D721Med (cell line): ENCODE measurements at places on chromosomes 3 and 15.

DNA sequence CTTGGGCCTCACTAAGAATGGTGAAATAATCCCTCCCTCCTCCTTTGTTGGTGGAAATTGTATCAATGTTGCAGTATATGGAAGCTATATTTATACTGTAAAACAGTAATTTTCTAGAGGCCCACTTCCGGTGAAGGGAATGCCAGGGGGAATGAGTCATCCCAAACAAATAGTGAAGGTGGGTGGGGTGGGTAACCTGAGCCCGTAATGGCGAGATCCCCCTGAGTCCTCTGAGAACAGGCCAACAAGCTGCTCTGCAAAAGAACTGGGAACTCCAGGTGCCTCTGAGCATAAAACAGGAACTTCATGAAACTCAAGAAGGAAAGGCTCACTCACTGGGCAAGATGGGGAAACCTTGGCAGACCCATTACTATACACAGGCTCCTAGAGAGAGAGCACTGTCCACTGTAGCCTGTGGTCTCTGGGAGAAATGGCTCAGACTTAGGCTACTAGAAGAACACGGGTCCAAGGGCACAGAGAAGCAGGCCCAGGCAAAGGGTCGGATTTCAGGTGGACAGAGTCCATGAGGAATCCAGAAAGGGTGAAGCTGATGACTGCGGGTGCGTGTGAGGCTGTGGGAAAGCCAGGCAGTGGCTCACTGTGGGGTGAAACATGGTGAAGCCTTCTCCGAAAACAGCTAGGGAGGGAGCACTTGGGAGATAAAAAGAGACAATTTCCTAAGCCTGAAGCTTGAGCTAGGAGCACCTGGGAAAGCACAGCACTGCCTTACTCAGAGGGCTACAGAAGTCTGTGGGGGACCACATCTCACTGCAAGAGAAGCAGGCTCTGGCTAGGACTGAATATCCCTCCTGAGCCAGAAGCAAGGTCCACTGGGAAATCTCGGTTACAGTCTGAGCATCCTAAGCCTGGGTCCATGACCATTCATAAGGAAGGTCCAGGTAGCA is 19.8 kb downstream of the LARP6 start:
- no peak for DNase-seq

DNA sequence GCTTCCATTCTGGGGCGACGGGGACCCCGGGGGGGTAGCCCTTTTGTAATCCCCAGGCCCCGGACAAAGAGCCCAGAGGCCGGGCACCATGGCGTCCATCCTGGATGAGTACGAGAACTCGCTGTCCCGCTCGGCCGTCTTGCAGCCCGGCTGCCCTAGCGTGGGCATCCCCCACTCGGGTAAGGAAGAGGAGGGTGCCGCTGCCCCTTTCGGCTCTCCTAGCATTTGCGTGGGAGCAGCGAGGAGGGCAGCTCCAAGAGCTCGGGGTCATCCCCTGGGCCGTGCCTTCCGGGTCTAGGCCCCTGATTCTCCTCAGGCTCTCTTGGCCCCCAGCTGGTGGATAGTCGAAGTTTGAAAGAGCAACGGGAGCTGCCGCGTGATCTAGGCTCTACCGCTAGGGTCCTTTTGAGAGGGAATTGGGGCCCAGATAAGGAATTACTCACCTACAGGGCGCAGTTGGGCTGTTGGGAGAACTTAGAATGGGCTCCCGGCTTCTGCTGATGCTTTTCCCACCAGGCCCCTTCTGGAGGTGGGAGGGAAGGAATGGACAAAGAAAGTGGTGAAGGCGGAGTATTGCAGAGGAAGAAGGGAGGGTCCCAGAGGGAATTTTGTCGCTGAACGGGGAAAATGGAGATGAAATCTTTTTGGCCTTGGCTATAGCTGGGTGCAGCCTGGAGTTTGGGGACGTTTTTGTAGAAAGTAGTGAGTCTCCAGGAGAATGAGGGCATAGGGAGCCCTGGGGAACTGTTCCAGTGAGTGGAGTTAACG is 615 bp downstream of the VPS18 start:
- no peak for DNase-seq

DNA sequence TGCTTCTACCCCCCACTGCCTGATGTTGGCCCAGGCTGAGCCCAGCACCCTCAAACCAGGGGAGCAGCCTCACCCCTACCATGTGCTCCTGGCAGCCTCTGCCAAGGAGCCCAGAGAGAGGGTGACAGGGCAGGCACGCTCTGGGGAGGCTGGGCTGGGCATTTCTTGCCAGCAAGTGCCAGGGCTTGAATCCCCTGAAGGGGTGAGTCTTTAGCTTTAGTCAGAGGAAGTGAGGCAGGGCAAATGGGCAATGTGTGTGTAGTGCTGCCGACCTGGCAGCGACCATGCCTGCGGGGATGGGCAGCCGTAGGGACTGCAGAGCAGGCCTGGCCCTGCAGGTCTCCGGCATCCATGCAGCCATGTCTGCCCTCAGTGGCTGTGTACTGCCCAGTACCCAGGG is 18.1 kb downstream of the DUSP7 start:
- no peak for DNase-seq

GRCh38 chr3:169311381-169311780 is 352.1 kb downstream of the MECOM start:
- no peak for DNase-seq

- DNase-seq = no peak
These were observed 136.9 kb upstream of the EIF1B start for GRCh38 chr3:40172560-40172959.

DNA sequence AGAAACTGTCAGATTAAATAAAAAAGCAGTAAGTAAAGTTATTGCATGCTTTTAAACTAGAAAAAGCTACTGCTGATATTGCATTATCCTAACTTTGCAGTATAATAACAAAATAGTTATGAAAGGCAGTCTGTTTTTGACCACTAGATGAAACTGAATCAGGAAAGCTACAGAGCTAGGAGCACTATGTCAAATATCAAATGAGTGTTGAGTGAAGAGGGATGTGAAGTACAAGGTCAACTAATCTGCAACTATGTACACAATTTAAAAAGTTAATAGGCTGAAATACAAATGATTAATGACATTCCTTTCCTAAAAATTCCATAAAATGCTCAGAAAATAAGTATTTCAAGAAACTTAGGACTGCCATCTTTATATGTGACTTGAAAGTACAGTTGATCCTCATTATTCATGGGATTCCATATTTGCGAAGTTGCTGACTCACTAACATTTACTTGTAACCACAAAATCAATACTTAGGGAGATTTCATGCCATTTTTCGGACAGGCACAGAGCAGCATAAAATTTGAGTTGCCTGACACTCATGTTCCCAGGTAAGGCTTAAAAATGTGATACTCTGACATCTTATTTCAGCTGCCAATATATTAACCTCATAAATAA is 34.5 kb downstream of the SLC4A7 start:
- DNase-seq = no peak

DNA sequence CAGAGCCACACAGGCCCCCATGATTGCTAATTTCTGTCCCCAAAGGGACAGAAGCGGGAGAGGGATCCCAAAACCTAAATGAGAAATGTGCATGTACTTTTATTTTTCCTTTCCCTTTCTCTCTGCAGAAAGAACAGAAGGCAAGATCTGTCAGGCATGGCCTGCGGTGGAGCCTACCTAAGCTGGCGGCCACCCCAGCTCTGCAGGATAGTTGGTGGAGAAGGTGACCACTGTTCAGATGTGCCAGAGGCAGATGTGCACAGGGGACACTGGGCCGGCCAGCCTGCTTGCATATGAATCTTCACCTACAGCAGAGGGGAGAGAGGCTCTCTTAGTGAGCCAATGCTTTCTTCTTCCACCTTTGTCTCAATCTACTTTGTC is 2.1 kb upstream of the AMOTL2 start:
- no peak for DNase-seq

GRCh38 chr15:78987556-78988360 is 42.9 kb upstream of the CTSH start:
- DNase-seq = no peak

DNA sequence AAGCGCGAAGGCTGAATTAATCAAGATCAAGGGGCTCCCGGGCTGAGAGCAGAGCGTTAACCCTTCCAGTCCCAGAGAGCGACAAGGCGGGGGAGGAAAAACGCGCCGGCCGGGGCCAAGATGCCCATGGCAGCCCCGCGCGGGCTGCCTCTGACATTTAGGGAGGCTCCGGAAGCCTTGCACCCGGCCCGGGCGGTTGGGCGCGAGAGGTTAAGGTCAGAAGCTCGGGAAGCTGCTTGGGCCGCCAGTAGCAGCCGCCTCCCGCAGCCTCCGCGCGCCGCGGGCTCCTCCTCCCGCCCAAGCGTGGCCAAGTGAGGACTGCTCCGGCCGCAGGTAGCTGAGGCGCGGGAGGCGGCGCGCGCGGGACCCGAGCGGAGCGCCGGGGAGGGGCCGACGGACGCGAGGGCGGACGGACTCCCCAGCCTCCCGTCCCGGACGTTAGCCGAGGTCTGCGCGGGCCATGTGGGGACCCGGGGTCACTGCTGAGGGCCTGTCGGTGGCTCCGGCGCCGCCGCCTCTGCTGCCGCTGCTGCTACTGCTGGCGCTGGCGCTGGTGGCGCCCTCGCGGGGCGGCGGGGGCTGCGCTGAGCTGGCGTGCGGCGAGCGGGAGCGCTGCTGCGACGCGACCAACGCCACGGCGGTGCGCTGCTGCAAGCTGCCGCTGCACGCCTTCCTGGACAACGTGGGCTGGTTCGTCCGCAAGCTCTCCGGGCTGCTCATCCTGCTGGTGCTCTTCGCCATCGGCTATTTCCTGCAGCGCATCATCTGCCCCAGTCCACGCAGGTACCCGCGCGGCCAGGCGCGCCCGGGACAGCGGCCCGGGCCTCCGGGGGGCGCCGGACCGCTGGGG is at the start of gene C3orf80:
TSS of gene C3orf80 (plus strand) at position 247 of the 850 bp plus-strand sequence. CDS start at position 461, 214 bp downstream.
- DNase-seq = peak; percentile 36

DNA sequence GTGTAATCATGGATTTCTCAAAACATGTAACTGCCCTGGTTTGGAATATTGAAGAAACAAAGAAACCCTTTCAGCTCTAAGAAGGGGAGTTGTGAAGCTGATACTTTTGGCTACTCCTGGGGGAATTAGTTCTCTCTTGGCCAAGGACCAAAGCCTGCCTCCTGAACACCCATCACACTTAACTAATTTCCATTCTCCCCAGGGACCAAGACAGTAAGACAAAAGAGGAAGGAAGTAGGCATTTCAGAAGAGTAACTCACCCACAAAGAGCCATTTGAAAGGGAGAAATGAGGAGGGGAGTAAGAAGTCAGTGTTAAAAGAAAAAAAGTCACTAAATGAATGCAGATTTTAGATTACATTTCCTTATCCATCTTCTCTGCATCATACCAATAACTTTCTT is 328.0 kb upstream of the SOX2 start:
- no peak for DNase-seq

DNA sequence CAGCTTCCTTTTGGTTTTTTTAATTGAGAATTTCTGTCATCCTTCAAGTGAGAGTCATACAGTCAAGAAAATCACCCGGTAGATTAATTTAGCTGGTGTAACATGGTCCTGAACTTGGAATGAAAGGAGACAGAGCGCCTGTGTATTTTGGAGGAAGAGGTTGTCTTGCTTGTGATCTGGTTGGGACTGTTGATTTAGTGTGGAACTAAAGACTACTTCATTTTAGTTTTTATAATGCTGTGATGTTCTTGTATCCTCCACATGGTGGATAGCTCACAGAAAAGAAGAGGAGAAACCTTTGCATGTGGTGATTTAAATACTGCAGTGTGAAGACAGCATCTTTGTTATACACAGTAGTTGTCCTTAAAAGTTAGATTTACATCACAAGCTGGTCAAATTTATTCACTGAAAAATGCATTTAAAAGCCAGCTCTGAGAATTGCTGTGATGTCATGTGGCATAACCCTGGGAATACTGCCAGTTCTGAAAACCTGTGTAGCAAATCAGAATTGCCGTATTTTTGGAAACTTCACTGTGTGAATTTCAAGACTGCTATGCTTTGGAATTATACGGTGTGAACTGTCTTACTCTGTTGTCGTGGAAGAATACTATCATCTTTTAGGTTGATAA is 268.5 kb downstream of the PTPRG start:
- DNase-seq = no peak

GRCh38 chr3:111676211-111677006 is 81.3 kb upstream of the ZBED2 start:
- no peak for DNase-seq

- DNase-seq = no peak
These were observed 581.3 kb downstream of the UNC13C start for GRCh38 chr15:54559405-54560069.

DNA sequence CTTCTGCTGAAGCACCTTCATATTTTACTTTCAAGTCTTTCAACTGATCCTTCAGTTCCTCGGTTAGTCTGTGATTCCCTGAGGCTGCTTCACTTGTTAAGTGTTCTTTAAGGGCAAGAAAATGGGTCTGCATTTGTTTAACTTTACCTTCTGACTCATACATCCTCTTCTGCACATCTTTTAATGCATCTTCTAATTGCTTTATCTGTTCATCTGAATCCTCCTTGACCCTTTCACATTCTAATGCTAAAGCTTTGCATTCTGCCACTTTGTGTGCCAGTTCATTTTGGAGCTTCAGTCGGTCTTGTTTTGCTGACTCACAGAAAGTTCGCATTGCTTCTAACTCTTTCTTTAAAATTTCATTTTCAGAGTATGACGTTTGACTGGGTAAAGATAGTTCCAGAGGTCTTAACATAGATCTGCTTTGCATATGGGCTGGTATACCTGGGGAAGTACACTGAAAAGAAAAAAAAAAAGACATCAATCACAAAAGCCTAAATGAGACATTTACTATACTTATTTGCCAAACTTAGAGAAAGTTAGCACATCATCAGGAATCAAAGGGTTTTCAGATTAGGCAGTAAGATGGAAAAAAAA is 94.3 kb downstream of the UACA start:
- no peak for DNase-seq

DNA sequence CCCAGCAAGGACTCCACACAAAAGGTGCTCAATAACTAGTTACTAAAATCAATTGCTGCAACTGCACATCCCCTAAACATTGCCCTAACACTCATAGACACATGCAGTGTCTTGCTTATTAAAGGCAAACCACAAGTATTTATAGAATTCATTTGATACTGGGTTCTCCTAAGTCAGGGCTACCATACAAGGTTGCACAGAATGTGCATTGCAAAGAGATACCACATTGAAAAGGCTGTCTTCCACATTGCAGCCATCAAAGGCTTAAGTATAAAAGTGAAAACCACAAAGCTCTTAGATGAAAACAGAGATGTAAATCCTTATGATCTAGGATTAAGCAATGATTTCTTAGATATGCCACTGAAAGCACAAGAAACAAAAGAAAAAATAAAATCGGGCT is 33.6 kb upstream of the TOPAZ1 start:
- no peak for DNase-seq

DNA sequence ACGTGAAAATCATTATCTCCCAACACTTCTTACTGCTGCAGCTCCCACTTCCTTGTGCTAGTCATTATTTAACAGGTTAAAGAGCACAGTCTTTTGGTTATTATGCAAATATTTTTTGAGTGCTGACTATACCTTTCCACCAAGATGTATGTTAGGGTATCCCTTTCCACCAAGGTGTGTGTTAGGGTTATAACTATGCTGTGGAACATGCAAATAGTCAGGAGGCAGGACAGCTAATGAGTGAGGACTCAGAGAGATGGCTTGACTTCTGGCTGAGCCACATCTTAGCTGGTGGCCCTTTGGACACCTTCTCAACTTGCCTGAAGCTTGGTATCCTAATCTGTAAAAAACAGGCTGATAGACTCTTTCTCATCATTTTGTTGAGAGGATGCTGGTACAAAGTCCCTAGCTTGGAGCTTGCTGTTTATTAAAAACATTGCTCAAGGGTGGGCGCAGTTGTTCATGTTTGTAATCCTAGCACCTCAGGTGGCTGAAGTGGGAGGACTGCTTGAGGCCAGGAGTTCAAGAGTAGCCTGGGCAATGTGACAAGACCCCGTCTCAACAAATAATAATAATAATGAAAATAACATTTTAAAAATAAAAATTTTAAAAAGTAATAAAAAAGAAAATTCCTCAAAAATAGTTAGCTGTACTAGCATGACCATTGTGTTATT is 160.5 kb upstream of the ADAMTS9 start:
- no peak for DNase-seq

- no peak for DNase-seq
These were observed 353.9 kb upstream of the LMCD1 start for GRCh38 chr3:8147711-8148110.
